Activated CD8-positive, alpha-beta memory T cell treated with anti-CD3 and anti-CD28 coated beads for 48 hours (primary cell): ENCODE measurements at places on chromosomes 13 and 19.

DNA sequence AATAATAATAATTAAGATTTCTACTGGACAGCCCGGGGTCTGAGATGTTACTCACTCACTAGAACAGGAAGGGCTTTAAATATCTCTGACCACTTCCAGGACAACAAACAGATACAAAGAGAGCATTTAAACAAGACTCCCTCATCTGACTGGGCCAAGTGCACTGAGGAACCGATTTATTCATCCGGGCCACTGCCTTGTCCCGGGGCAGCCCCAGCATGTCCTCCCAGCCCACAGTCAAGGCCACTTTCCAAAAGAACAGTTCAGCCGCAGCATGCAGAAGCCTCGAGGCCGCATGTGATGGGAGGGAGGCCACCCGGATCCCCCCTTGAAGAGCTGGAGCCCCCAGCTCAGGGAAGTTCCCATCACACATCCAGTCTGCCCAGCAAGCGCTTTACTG lies 30.5 kb downstream of the MLLT1 start:
- DNase-seq, result no peak

- no peak for DNase-seq
These were observed 369.0 kb downstream of the UQCRFS1 start for GRCh38 chr19:28843761-28844492.

GRCh38 chr19:32919365-32919764 lies 49.8 kb upstream of the SLC7A9 start:
- DNase-seq, result no peak

- DNase-seq, result no peak
These were observed 4.9 kb downstream of the HNRNPUL1 start for GRCh38 chr19:41269055-41269454.

- no peak for DNase-seq
These were observed 81.6 kb upstream of the CSNK1A1L start for GRCh38 chr13:37187105-37187504.

- DNase-seq, result no peak
These were observed 27.2 kb downstream of the ATP4B start for GRCh38 chr13:113630804-113631203.

GRCh38 chr19:58107778-58108545 lies 9.9 kb upstream of the ZSCAN18 start:
- no peak for DNase-seq

GRCh38 chr13:49060678-49061387 lies 85.1 kb downstream of the FNDC3A start:
- no peak for DNase-seq

DNA sequence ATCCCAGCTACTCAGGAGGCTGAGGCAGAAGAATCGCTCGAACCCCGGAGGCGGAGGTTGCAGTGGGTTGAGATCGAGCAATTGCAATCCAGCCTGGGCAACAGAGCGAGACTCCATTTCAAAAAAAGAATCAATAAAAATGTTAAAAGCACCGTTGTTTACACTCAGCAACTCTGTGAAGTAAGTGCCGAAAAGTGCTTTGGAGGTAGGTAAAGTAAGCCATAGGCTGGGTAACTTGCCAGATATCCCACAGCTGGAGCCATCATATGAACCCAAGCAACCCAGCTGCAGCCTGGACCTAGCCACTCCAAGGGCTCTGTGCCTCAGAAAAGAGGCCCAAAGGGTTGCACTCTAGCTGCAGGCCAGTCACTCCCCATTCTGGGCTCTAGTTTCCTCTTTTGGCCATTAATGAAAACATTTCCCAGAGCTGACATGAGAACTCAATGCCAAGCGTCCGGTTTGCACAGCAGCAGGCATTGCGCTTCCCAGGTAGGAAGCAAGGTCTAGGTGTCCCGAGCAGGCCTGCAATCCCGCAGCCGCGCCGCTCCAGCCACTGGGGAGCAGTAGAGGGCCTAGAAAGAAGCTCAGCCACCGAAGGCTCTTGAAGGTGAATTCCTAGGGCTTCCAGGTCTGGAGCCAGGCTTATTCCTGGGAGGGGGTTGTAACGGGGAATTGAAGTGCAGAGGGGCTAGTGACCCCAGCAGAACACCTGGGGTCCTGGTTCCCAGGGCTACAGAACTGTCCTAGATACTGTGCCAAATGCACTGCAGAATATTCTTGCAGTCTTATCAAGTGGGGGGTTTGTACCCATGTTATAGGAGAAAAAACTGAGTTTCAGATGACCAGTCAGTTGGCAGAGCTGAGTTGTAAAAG lies 4.1 kb upstream of the CD79A start:
- DNase-seq, result no peak

DNA sequence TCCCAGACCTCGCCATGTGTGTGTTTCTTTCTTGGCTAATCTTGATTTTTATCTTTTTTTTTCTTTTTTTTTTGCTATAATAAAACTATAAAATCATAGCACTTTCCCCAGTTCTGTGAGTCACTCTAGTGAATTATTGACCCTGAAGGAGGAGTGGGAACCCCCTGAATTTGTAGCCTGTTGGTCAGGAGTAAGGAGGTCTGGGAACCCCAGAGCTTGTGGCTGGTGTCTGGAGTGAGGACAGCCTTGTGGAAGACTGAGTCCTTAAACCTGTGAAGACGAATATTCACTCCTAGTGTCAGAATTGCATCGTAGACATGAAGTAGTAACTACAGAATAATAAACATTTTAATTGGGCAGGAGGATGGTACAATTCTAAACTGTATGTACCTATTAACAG lies 7.4 kb downstream of the EID2B start:
- no peak for DNase-seq

- DNase-seq, result no peak
These were observed 22.5 kb upstream of the NFIC start for GRCh38 chr19:3343619-3344502.

- no peak for DNase-seq
These were observed 268.5 kb downstream of the B3GLCT start for GRCh38 chr13:31468114-31468902.

DNA sequence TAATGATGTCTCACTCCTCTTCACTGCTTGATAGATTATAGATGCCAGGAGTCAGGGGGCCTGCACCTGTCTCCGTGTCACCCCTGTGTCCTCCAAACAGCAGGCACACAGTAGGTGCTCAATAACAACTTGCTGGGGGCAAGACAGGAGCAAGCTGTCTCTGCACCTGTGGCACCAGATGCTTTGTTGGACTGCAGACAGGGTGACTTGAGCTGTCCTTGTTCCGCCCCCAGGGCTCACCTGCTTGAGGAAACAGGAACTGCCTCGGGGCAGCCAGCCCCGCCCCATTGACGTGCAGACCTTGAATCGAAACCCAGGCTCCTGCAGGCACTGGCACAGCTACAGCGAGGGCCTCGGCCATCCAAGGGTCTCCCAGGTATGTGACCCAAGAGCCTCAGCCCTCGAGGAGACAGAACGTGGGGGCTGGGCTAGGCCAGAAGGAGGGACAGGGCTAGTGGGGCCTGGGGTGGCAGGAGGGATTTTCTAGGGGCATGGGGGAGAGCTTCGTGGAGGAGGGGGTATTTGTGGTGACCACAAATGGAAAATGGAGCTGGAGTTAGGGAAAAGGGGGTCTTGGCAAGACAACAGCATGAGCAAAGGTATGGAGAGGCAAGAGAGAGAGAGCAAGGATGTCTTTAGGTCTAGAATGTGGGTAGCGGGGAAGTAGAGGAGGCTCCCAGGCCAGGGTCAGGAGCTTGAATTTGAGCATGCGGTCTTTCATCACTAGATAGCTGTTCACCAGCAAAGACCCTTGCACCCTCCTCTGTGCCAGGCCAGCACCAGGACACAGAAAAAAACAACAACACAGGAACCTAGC lies at the start of gene HSH2D:
Gene HSH2D (plus strand): TSS at position 287 of the 817 bp plus-strand sequence. CDS start 5,066 bp downstream, outside the sequence.
- DNase-seq, result peak; percentile 52

- DNase-seq, result no peak
These were observed 1.5 kb downstream of the AMER2 start for GRCh38 chr13:25170554-25171111.

GRCh38 chr13:109126891-109127641 lies 497.7 kb downstream of the MYO16 start:
- DNase-seq, result no peak

- DNase-seq, result no peak
These were observed 46.6 kb downstream of the MBNL2 start for GRCh38 chr13:97268772-97269171.

DNA sequence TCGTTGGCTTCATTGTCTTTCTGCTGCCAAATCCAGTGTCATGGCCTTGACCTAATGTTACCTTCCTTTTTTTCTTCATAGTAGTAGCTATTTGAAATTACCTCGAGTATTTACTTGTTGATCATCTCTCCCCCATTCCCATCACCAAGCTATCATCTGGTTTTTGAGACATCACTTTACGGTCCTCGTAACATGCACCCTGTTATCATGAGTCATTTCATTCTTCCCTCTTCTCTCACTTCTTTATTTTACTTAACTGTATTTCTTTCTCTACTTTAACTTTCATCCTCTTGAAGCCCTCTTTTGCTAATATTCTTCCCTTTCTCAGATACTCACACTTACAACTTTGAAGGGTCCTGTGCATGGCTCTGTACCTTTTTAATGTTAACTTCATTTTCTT lies 31.8 kb downstream of the TPP2 start:
- no peak for DNase-seq

DNA sequence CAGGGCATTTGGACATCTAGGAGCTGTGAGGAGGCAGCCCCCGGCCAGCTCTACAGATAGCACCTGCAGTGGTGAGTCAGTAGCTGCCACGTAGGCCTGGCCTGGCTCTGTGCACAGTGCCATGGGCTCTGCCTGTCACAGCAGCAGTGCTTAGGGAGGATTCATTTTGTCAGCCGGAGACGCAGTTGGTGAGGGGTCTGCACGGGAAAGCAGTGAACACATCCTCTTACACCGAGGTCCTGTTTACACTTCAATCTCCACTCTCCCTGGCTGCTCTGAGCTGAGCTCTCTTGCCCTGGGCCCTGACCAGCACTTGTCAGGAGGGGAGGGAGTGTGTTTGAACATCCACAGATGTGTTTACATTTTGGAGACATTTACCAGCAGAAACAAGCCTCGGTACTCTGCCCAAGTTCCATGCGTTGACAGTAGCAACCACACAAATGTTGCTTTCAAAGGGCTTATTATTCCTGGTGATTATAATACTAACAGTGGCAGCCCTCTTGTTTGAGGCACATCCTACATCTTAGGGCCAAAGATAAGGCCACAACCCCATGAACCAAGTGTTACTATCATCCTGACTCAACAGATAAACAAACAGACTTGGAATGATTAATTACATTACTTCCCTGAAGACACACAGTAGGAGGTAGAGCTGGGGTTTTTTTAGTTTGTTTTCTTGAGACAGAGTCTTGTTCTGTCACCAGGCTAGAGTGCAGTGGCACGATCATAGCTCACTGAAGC lies 148.9 kb downstream of the USP12 start:
- DNase-seq, result no peak

GRCh38 chr13:62093984-62094780 lies 678.5 kb upstream of the PCDH20 start:
- no peak for DNase-seq

GRCh38 chr13:40863723-40864122 lies 74.3 kb downstream of the SLC25A15 start:
- DNase-seq, result no peak

DNA sequence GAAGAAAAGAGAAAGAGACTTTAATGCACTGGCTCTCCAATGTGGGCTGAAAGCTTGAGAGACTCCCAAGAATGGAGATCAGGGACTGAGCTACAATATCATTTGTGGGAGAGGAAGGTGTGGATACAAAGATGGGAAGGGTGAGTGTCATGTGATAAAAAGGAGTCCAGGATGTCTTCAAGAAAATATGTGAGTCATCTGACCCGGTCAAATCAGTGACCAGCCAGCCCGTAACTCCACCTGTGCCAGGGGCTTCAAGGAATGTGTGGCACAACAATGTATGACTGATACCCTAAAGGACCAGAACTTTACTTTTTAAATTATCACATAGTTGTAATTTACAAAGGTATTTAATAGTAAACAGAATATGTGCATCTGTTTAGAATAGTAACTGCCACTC lies 97.2 kb downstream of the DOCK9 start:
- DNase-seq, result no peak

DNA sequence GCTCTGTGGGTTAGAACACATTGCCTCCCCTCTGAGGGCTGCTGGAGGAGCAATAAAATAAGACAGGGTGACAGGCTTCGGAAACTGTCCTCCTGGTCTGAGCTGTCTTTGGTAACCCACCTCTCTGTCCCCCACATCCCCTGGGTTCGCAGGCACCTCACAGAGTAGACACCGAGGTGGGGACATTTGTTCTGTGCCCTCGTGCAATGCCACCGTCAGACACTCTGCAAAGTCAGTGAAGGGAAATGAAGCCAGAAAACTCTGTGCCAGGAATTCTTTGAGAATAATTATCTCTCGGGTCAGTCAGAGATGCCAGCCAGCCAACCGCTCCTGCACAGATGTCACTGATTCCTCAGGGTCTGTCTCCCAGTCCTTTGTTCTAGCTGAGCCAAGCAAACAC lies 493.6 kb downstream of the FOXO1 start:
- DNase-seq, result no peak

GRCh38 chr13:40126306-40127085 lies 471.0 kb downstream of the COG6 start:
- no peak for DNase-seq

DNA sequence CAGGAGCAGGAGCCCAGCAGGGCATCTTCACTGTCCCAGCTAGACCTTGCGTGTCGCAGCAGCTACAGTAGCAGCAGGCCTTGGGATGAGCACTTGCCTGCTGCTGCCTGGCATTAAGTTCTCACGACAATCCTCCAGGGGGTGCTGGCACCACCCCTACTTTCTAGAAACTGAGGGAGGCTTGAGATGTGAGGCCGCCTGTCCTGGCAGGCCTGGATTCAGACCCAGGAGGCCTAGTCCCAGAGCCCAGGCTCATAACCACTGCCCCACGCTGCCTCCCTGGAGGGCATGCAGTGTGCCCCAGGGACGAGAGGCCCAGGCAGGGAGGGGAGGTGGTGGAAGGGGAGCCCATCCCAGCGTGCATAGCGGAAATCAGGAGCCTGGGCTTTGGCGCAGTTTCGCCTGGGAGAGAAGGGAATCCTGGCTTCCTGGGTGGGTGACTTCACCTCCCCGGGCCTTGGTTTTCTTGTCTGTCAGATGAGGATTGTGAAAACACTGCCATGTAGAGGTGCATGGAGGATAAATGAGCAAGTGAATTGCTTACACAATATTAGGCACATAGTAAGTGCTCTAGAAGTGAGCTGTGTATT lies 26.1 kb downstream of the PPP5C start:
- no peak for DNase-seq

- DNase-seq, result no peak
These were observed 156.4 kb upstream of the FREM2 start for GRCh38 chr13:38530492-38530891.

- DNase-seq, result no peak
These were observed 396.9 kb downstream of the IRS2 start for GRCh38 chr13:109389456-109389855.

- DNase-seq, result no peak
These were observed 20.5 kb upstream of the ALOX5AP start for GRCh38 chr13:30714629-30715371.

- no peak for DNase-seq
These were observed 5.7 kb downstream of the COL5A3 start for GRCh38 chr19:10004617-10005016.

GRCh38 chr19:6947745-6948144 lies 60.4 kb downstream of the ADGRE1 start:
- DNase-seq, result no peak
